Activated CD4-positive, alpha-beta T cell treated with anti-CD3 and anti-CD28 coated beads for 36 hours (primary cell): ENCODE measurements at places on chromosomes 3 and 15. TPM values are rescaled to one million over a fixed set of nuclear protein-coding genes. Genes with fewer than 3 reads are reported as not detected.

The CTNNB1 gene
- total RNA-seq: 158 TPM

The WDR49 gene
- total RNA-seq: not detected

DNA sequence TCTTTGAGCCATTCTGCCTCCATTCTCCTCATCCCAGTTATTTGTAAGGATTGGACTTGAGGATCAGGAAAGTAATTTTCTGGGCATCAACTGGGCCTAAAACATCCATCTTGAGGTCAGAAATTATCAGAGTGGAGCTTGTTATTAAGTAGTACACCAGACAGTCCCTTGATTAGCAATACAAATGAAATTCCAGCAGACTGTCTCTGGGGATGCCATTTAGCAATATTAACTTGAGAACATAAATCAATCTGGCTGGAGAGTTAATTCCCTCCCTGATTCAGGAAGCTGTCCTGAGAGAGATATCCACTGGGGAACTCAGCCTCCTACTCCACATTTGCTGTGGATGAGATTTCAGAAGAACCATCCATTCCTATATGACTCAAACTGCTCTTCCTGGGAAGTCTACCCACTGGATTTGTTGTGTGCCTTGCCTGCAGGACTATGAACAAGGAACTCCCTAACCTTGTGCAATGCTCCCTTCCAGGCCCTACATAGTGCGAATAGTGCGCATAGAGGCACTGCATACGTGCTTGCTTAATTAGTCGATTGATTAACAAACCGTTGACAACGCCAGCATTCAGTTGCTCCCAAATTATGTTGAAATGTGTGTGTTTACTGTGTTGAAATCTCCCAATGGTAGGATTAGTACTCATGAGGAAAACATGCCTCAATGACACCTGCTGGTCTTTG is 36.1 kb upstream of the MTMR14 start:
- H3K27me3 ChIP-seq: peaks cover 5% of the 10 kb centered on the region
- no peak overlapping the region for H3K4me3 ChIP-seq
- no peaks in the 10 kb centered on the region for H3K36me3 ChIP-seq
- H3K4me1 ChIP-seq: no peaks in the 10 kb centered on the region

DNA sequence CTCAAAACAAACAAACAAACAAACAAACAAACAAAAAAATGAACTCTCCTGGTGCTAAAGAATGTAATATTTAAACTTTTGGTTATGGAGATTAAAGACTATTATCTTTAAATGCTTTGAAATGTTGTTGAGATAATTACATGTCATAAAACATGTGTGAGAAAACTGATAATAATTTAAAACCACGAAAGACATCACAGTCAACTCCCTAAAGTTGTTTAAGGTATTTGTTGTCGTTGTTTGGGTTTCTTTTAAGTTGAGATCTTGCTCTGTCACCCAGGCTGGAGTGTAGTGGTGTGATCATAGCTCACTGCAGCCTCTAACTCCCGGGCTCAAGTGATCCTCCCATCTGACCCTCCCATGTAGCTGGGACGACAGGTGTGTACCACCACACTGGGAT is 12.0 kb downstream of the EFCAB12 start:
- DNase-seq: no peak
- H3K4me1 ChIP-seq: no peaks in the 10 kb centered on the region
- no peaks in the 10 kb centered on the region for H3K27me3 ChIP-seq
- no peak overlapping the region for H3K4me3 ChIP-seq

DNA sequence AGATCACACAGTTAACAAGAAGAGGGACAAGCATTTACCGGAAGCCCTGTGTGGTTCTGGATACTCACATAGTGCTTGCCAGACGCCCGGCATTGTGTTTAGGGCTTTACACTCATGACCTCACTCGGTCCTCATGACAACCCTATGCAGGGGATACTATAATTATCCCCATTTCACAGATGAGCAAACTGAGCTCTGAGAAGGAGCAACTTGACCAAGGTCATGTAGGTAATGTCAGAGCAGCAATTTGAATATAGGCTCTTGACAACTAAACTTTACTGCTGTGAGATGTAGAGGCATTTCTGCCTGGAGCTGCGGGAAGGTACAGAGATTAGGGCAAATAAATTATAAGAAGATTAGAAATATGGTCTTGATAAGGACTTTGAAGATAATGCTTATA is 70.0 kb downstream of the SAMMSON start:
- H3K36me3 ChIP-seq: no peaks in the 10 kb centered on the region
- no peaks in the 10 kb centered on the region for H3K4me1 ChIP-seq
- no peak overlapping the region for H3K4me3 ChIP-seq
- no peak overlapping the region for H3K27ac ChIP-seq
- DNase-seq: no peak

GRCh38 chr15:51931638-51932037 is 39.9 kb downstream of the LEO1 start:
- H3K27ac ChIP-seq: no peak overlapping the region
- H3K36me3 ChIP-seq: peaks cover 7% of the 10 kb centered on the region
- H3K4me1 ChIP-seq: peaks cover 2% of the 10 kb centered on the region
- DNase-seq: no peak

DNA sequence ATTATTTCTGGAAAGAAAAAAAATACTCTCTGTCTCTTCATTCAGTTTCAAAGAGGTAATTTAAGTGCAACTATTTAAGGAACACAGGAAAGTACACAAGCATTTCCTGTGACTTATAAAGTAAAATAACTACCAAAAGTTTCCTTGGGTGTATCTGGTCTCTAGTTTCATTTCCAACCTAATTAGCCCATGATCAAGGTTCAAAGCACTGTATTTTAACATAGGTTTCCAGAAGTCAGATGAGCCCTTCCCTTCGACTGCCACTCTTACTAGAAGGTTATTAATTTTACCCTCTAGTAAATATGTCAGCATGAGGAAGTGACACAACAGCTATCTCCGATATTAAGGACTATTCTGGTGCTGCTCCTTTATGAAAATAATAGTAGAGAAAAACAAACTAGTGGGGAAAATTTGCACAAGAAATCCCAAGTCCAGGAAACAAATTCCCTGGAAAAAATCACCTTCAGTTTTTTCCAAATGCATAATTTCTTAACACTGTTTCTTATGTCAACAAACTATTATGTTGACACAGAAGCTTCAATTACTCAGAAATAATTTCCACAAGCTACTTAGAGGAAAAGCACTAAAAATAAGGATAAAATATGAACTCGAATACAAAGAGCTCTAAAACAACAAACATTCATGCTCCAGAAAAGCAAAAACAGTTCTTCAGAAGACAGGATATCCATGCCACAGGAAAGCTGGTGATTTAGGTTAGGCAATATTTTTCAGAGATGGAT is 35.3 kb downstream of the CCPG1 start:
- H3K4me3 ChIP-seq: no peak overlapping the region
- peaks cover 11% of the 10 kb centered on the region for H3K36me3 ChIP-seq
- H3K4me1 ChIP-seq: peaks cover 11% of the 10 kb centered on the region
- DNase-seq: no peak
- no peaks in the 10 kb centered on the region for H3K27me3 ChIP-seq
